Panc1 (cell line): ENCODE measurements at places on chromosomes 3 and 15. TPM values are rescaled to one million over a fixed set of nuclear protein-coding genes. Genes with fewer than 3 reads are reported as not detected.

GRIP2 gene
- total RNA-seq: 6.5 TPM

MNS1 gene
- total RNA-seq: 3.8 TPM

- no peaks in the 10 kb centered on the region for H3K36me3 ChIP-seq
- H3K4me3 ChIP-seq: no peak overlapping the region
- DNase-seq: no peak
Measured at GRCh38 chr15:83866692-83867091, 212.8 kb downstream of the ADAMTSL3 start.

DNA sequence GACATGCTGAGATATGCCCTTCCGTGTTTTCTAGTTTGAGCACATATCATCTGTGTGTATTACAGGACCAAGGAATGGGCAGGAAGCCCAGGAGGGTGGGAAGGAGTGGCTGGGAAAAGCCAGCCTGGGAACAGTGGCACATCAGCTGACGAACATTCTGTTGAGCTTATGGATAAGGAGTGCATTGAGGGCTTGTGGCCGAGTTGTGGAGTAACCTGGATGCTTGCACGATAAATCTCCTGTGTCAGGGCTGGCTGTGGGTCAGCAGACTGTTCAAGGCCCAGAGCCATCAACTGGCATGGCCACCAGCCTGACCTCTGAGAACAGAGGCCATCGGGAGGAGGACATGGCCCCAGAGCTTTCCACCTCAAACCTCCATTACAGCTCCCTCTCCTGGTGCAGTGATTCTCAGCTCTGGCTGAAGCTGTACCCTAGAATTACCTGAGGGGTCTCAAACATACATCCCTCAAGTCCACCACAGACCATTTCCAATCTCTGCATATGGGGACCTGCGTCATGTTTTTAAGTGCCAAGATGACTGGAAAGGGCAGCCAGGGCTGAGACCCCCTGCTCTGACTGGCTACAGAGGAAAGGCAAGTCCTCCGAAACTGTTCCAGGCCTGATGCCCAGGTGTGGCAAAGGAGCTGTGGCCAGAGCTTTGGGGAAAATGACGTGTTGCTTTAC lies 4.8 kb upstream of the VILL start:
- H3K36me3 ChIP-seq: no peaks in the 10 kb centered on the region
- no peak overlapping the region for H3K4me3 ChIP-seq
- no peak overlapping the region for H3K27ac ChIP-seq
- no peak for DNase-seq

DNA sequence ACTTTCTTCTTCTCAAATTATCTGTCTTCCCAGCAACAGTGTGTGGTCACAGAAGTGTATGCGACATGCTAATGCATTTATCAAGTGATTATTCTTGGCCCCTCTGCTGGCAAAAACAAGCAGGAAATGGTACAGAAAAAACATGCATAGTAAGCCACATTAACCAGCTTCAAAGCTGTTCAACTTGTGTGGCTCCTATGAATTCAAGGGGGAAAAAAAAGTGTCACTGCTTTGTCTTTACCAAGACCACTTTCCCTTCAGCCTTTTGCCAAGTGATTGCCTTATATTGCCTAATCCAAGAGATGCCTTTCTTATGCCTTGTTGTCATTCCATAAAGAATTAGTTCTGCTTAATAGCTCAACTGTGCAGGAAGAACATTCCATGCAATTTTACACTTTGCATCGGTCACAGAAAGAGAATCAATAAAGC lies 39.1 kb downstream of the PRTG start:
- H3K36me3 ChIP-seq: no peaks in the 10 kb centered on the region
- no peaks in the 10 kb centered on the region for H3K27me3 ChIP-seq
- H3K4me1 ChIP-seq: peaks cover 8% of the 10 kb centered on the region; the same call in 1 of the 2 replicates
- DNase-seq: no peak

DNA sequence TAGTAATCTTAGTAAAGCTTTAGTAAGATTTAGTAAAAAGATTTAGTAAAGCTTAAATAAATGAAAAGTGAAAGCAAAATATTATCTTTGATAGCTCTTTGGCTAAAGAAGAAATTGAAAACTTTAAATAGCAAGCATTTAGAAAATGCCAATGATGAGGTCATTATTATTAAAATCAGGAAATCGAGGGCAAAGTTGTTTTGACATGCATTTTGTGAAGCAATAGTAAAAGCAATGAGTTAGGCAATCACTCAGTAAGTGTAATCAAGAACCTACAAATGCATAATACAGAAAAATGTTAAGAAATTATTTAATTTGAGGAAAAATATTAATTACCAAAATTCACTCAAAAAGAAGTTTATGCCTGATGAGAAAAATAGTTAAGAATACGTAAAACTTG lies 280.3 kb upstream of the MME start:
- no peak overlapping the region for H3K27ac ChIP-seq
- no peak overlapping the region for H3K4me3 ChIP-seq
- H3K4me1 ChIP-seq: no peaks in the 10 kb centered on the region

DNA sequence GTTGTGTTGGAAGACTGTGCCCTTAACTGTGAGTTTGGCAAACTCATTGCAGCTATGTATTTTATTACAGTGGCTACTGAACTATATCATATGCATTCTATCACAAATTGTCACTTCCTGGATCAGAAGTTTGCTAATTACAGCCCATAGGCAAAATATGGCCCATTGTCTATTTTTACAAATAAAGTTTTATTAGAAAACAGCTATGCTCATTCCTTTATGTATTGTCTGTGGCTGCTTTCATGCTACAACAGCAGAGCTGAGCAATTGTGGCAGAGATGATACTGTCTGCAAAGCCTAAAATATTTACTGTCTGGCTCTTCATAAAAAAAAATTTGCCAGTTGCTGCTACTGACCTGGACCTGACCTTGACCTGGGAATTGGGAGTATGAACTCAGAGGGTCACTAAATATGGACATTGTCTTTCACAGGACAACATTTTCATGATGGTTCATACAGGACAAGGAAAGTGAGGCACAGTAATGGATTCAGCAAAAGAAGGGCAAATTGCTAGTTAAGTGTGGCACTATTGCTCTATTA lies 316.9 kb downstream of the ZNF621 start:
- H3K27ac ChIP-seq: no peak overlapping the region
- H3K4me3 ChIP-seq: no peak overlapping the region
- no peaks in the 10 kb centered on the region for H3K4me1 ChIP-seq
- no peaks in the 10 kb centered on the region for H3K27me3 ChIP-seq
- H3K36me3 ChIP-seq: no peaks in the 10 kb centered on the region
- no peak for DNase-seq

DNA sequence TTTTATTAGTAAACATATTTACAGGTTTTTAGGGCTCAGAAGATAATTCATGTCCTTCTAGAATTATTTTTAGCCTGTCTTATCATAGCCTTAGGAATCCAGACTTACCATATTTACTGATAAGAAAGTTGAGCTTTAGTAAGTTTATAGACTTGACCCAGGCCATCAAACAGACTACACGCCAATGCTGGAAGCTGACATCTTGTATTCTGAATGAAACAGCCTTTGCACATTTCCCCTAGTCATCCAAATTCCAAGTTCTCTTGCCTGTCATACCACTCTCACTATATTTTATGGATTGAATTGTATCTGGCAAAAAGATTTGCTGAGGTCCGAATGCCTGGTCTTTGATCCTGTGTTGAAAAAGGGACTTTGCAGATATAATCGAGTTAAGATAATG lies 58.6 kb downstream of the DRD3 start:
- no peak for DNase-seq
- no peak overlapping the region for H3K4me3 ChIP-seq
- H3K36me3 ChIP-seq: no peaks in the 10 kb centered on the region
- H3K27ac ChIP-seq: no peak overlapping the region

DNA sequence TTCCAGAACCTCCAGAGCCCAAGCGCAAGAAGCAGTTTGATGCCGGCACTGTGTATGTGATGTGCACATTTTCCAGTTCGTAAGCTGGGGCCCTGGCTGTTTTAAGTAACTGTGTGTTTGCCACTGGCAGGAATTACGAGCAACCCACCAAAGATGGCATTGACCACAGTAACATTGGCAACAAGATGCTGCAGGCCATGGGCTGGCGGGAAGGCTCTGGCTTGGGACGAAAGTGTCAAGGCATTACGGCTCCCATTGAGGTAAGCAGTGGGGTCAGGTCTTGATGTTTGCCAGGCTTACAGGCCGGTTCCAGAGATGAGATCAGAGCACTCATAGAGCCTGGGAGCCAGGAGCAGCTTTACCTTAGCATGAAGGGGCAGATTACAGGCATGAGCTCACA lies 28.4 kb downstream of the RBM5 start:
- peaks cover 5% of the 10 kb centered on the region for H3K4me1 ChIP-seq
- no peak for DNase-seq
- H3K27ac ChIP-seq: no peak overlapping the region
- H3K36me3 ChIP-seq: peaks cover 25% of the 10 kb centered on the region

GRCh38 chr3:80688814-80689213 lies 921.0 kb upstream of the ROBO1 start:
- H3K27me3 ChIP-seq: no peaks in the 10 kb centered on the region
- no peak overlapping the region for H3K27ac ChIP-seq
- H3K36me3 ChIP-seq: no peaks in the 10 kb centered on the region
- H3K4me1 ChIP-seq: no peaks in the 10 kb centered on the region

- H3K4me1 ChIP-seq: no peaks in the 10 kb centered on the region
- H3K36me3 ChIP-seq: no peaks in the 10 kb centered on the region
- H3K27ac ChIP-seq: no peak overlapping the region
- DNase-seq: no peak
- H3K4me3 ChIP-seq: no peak overlapping the region
- H3K27me3 ChIP-seq: no peaks in the 10 kb centered on the region
Measured at GRCh38 chr3:168878655-168879054, 782.9 kb upstream of the GOLIM4 start.

- H3K36me3 ChIP-seq: no peaks in the 10 kb centered on the region
- H3K27ac ChIP-seq: no peak overlapping the region; the same call in 1 of the 2 replicates
- H3K4me1 ChIP-seq: no peaks in the 10 kb centered on the region
- no peaks in the 10 kb centered on the region for H3K27me3 ChIP-seq
- H3K4me3 ChIP-seq: no peak overlapping the region
Measured at GRCh38 chr3:79954756-79955155, 187.0 kb upstream of the ROBO1 start.

DNA sequence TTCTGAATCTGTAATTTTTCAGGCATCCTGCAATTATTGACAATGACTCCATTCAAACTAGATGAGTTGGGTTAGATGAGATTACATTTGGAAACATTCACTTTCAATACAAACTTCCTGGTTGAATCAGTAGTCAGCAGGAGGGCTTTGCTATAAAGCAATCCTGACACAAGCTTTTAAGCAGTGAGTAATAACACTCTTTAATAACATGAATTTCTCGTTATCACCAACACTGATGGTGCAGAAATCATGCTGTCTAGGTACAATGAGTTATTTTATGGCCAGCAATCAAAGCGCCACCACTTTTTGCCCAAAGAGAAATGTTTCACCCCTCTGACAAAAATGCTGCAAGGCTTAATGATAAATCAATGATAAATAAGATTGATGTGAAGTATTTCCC lies 474.8 kb upstream of the CNTN4 start:
- DNase-seq: no peak
- H3K27me3 ChIP-seq: no peaks in the 10 kb centered on the region
- H3K36me3 ChIP-seq: no peaks in the 10 kb centered on the region
- no peak overlapping the region for H3K4me3 ChIP-seq
- no peaks in the 10 kb centered on the region for H3K4me1 ChIP-seq
- no peak overlapping the region for H3K27ac ChIP-seq

GRCh38 chr3:160373655-160374054 lies 25.4 kb downstream of the IFT80 start:
- DNase-seq: no peak
- H3K36me3 ChIP-seq: peaks cover 8% of the 10 kb centered on the region; the same call in 1 of the 2 replicates
- H3K27ac ChIP-seq: no peak overlapping the region
- no peaks in the 10 kb centered on the region for H3K4me1 ChIP-seq
- H3K27me3 ChIP-seq: no peaks in the 10 kb centered on the region

- no peaks in the 10 kb centered on the region for H3K36me3 ChIP-seq
- no peaks in the 10 kb centered on the region for H3K27me3 ChIP-seq
- H3K4me1 ChIP-seq: no peaks in the 10 kb centered on the region
- no peak overlapping the region for H3K27ac ChIP-seq
- no peak overlapping the region for H3K4me3 ChIP-seq
Measured at GRCh38 chr3:45198264-45199260, 27.5 kb downstream of the TMEM158 start.

DNA sequence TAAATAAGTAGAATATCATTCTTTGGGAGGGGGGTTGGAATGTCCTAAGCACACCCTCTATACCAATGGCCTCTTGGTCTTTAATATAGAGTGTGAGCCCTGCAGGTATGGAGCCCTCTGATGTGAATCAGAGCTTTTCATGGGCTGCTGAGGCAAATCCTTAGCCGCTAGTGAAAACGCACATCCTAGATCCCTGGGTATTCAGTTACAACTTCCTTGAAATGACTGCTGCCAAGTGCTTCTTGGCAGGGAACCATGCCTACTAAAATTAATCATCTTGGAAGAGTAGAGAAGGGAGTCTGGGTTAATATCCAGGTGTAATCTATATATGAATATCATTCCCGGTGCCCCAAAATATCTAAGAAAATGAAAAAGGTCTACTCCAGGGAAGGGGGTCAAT lies 109.1 kb downstream of the POLQ start:
- H3K4me1 ChIP-seq: 0 out of 2 replicates have a peak, but pooled peaks cover 3% of the 10 kb centered on the region
- no peaks in the 10 kb centered on the region for H3K27me3 ChIP-seq
- H3K36me3 ChIP-seq: peaks cover 2% of the 10 kb centered on the region
- no peak overlapping the region for H3K27ac ChIP-seq
